ENCODE measurements at places on chromosomes 7 and 10. TPM values are rescaled to one million over a fixed set of nuclear protein-coding genes. Genes with fewer than 3 reads are reported as not detected.

The SPDYE5 gene
- total RNA-seq = 0.18 TPM

The ASB4 gene
- total RNA-seq = not detected

The FKBP6 gene
- not detected for total RNA-seq

The CACNA2D1 gene
- not detected for total RNA-seq

The SFTPA1 gene
- total RNA-seq = not detected

The TSPAN33 gene
- 9.3 TPM for total RNA-seq

The EBLN1 gene
- not detected for total RNA-seq

The TCAF2 gene
- total RNA-seq = 36.4 TPM

- H3K4me1 ChIP-seq = peaks cover 6% of the 10 kb centered on the region
- H3K36me3 ChIP-seq = no peaks in the 10 kb centered on the region
- H3K4me3 ChIP-seq = no peak overlapping the region
- no peak overlapping the region for H3K27ac ChIP-seq
Observed at GRCh38 chr7:151524331-151524730, 4.6 kb upstream of the RHEB start.

DNA sequence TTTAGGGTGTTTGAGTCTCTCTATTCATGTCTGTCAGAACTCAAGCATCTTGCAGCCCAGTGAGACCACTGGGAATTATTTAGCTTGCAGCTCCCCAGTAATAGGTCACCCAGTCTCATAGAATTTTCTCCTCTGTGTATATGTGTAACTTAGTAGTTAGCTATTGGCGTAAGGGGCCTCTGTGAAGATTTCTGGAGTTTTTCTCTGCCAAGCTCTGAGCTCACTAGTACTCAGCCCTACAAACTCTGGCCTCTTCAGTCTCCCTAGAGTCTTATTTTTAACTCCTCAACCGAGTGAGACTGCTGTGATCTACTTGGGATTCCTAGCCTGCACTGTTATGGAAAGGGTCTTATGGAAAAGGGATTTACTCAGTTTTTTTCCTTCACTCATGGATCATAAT lies 90.2 kb downstream of the PPP1R9A start:
- DNase-seq = no peak
- no peaks in the 10 kb centered on the region for H3K4me1 ChIP-seq
- H3K36me3 ChIP-seq = no peaks in the 10 kb centered on the region
- peaks cover 2% of the 10 kb centered on the region for H3K27me3 ChIP-seq
- no peak overlapping the region for H3K4me3 ChIP-seq

DNA sequence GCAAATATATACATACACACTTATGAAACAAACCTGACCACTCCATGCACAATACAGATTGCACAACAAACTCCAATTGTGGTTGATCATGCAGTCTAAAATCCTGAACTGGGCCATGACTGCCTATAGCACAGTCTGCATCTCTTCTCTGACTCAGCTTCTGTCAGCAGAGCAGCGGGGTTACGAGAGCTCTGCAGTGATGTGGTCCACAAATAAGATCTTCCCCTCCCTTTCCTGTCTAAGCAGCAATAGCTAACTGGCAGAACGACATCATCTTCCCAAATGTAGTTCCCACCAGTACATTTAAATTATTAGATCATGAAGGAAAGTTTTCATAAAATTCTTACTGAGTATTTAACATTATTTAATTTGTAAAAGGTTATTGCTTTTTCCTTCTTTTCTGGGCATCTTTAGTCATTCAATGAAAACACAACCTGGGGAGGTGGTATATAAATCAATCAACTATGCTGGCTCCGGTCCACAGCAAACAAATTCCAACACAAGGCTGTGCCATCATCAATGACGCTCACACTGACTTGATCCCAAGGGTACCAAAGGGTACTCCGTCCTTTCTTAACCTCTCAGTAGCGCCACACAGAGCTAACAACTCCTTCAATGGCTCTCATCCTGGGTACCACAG lies 17.1 kb downstream of the ARHGAP21 start:
- H3K4me1 ChIP-seq = peaks cover 10% of the 10 kb centered on the region
- no peaks in the 10 kb centered on the region for H3K36me3 ChIP-seq
- H3K27me3 ChIP-seq = no peaks in the 10 kb centered on the region
- peak; percentile 51 for DNase-seq
- no peak overlapping the region for H3K27ac ChIP-seq

DNA sequence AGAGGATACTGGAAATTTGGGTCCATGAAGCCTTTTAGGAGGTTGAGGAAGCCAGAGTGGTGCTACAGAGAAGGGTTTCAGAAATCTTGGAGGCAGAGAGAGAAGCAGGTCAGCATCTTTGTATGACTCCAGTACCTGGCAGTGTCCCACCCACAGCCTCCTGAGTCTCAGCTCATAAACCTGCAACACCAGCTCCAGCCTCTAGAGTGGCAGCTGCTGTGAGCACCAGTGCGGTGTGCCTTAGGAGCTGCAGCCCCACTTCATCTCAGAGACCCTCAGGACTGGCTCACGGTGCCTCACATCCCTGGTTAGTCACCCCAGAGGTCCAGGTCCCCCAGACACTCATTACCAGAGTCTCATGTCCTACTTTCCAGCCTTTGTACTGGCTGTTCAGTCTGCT lies 84.8 kb upstream of the PRKAR2B start:
- H3K4me3 ChIP-seq = no peak overlapping the region
- H3K4me1 ChIP-seq = no peaks in the 10 kb centered on the region
- peak; percentile 17 for DNase-seq
- no peaks in the 10 kb centered on the region for H3K36me3 ChIP-seq
- H3K27me3 ChIP-seq = no peaks in the 10 kb centered on the region
- no peak overlapping the region for H3K27ac ChIP-seq

DNA sequence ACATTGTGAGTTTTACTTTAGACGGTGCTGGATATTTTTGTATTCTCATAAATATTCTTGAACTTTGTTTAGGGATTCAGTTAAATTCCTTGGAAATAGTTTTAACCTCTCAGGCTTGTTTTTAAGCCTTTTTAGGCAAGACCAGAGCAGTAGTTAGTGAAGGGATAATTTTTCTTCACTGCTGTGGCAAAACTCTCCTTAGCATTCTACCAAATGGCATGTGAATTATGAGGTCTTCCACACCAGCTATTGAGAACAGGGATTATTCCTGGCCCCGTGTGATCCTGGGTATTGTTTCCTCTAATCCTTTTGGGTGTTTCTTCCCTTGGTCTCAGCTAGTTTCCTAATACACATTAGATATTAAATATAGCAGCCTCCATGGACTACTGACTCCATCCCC lies 46.2 kb downstream of the CCDC71L start:
- no peak for DNase-seq
- peaks cover 2% of the 10 kb centered on the region for H3K27me3 ChIP-seq
- H3K4me3 ChIP-seq = no peak overlapping the region
- H3K4me1 ChIP-seq = no peaks in the 10 kb centered on the region

GRCh38 chr7:102412548-102412947 lies 16.4 kb downstream of the PRKRIP1 start:
- H3K27ac ChIP-seq = peak overlapping the region; percentile 16
- peaks cover 73% of the 10 kb centered on the region for H3K36me3 ChIP-seq
- peaks cover 28% of the 10 kb centered on the region for H3K4me1 ChIP-seq
- no peaks in the 10 kb centered on the region for H3K27me3 ChIP-seq

- no peaks in the 10 kb centered on the region for H3K36me3 ChIP-seq
- DNase-seq = peak; percentile 3
- H3K4me3 ChIP-seq = no peak overlapping the region
Observed at GRCh38 chr7:28389504-28390395, 22.6 kb upstream of the CREB5 start.

- no peak for DNase-seq
- no peaks in the 10 kb centered on the region for H3K27me3 ChIP-seq
- no peak overlapping the region for H3K27ac ChIP-seq
- H3K36me3 ChIP-seq = peaks cover 53% of the 10 kb centered on the region
- no peak overlapping the region for H3K4me3 ChIP-seq
Observed at GRCh38 chr10:77989081-77989724, 40.1 kb downstream of the POLR3A start.

- H3K36me3 ChIP-seq = no peaks in the 10 kb centered on the region
- H3K27ac ChIP-seq = no peak overlapping the region
- H3K4me3 ChIP-seq = no peak overlapping the region
- no peak for DNase-seq
- H3K4me1 ChIP-seq = no peaks in the 10 kb centered on the region
- peaks cover 9% of the 10 kb centered on the region for H3K27me3 ChIP-seq
Observed at GRCh38 chr10:94489976-94490788, 55.4 kb upstream of the HELLS start.

- no peaks in the 10 kb centered on the region for H3K4me1 ChIP-seq
- no peak overlapping the region for H3K4me3 ChIP-seq
- H3K27ac ChIP-seq = no peak overlapping the region
- H3K27me3 ChIP-seq = no peaks in the 10 kb centered on the region
- no peak for DNase-seq
- H3K36me3 ChIP-seq = no peaks in the 10 kb centered on the region
Observed at GRCh38 chr7:30908681-30909080, 3.0 kb upstream of the AQP1 start.

DNA sequence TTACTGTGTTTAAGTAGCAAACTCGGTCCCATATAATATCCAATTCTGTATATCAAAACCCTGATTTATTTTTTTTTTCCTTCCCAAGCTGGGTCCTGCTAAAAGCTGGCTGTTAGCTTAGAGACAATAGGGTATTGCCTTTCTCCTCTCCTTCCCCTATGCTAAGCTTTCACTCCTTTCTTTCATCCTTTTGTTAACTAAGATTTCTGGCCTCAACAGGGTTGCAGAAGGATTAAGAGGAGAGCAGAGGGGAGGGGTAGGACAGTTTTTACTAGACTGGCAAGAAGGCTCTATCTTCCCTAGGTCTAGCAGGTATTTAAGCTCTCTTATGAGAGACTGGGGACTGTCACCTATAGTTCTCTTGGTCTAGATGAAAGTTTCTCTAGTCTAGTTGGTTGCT lies 229.2 kb downstream of the KCND2 start:
- H3K4me3 ChIP-seq = no peak overlapping the region
- H3K36me3 ChIP-seq = no peaks in the 10 kb centered on the region
- H3K27me3 ChIP-seq = no peaks in the 10 kb centered on the region
- no peak for DNase-seq
- no peak overlapping the region for H3K27ac ChIP-seq

GRCh38 chr10:27150261-27150660 lies 3.9 kb downstream of the YME1L1 start:
- H3K27me3 ChIP-seq = no peaks in the 10 kb centered on the region
- peaks cover 51% of the 10 kb centered on the region for H3K4me1 ChIP-seq
- no peak for DNase-seq
- H3K27ac ChIP-seq = peak overlapping the region; percentile 87

DNA sequence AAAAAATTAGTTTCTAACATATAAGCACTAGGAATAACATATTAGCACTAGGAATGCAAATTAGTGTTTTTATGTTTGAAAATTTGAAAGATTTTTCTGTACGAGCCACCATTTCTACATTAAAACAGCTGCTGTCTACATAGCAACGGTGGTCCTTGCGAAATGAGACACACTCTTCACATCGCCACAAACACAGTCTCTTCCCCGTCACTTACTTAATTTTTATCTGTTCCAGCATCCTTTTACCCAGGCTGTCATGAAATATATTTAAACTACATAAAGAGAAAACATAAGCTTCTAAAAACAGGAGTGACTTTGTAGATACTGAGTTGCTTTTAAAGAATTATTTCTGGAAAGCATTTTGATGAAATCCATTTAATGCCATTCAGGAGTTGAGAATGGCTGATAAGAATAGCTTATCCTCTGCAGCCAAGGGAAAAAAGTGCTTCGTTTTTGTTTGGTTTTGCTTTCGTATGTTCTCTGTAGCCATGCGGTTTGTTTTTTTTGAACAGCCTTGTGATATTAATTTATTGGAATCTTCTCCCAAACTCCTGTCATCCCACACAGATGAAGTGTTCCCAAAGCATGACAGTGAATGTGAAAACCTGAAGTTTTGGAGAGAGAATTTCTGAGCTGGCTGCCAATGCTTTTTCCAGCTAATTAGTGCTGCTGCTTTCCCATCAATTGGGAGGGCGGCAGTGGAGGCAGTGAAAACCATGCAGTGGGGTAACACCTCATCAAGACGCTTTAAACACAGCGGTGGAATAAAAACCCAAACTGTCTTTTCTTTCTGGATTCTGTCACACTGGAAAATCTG lies 603.7 kb upstream of the ADARB2 start:
- no peaks in the 10 kb centered on the region for H3K4me1 ChIP-seq
- H3K27me3 ChIP-seq = no peaks in the 10 kb centered on the region
- H3K27ac ChIP-seq = no peak overlapping the region
- no peak overlapping the region for H3K4me3 ChIP-seq
- no peak for DNase-seq

GRCh38 chr7:12398186-12398585 lies 5.5 kb downstream of the VWDE start:
- peaks cover 19% of the 10 kb centered on the region for H3K27me3 ChIP-seq
- no peak overlapping the region for H3K27ac ChIP-seq
- peaks cover 7% of the 10 kb centered on the region for H3K4me1 ChIP-seq
- no peak overlapping the region for H3K4me3 ChIP-seq
- H3K36me3 ChIP-seq = peaks cover 4% of the 10 kb centered on the region

DNA sequence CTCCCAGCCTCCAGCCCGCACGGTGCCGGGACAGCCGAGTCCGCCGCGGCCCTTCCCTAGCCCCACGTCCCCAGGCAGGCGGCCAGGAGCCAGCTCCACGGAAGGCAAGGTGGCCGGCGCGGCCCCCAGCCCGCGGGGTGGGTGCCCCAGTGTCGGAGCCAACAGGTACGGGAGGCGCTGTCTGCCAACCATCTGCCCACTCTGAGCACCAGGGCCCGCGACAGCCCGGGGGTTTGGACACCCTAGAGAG lies 75.8 kb downstream of the CALN1 start:
- no peaks in the 10 kb centered on the region for H3K36me3 ChIP-seq
- H3K27me3 ChIP-seq = peaks cover 23% of the 10 kb centered on the region
- DNase-seq = no peak
- no peak overlapping the region for H3K4me3 ChIP-seq
- no peaks in the 10 kb centered on the region for H3K4me1 ChIP-seq

DNA sequence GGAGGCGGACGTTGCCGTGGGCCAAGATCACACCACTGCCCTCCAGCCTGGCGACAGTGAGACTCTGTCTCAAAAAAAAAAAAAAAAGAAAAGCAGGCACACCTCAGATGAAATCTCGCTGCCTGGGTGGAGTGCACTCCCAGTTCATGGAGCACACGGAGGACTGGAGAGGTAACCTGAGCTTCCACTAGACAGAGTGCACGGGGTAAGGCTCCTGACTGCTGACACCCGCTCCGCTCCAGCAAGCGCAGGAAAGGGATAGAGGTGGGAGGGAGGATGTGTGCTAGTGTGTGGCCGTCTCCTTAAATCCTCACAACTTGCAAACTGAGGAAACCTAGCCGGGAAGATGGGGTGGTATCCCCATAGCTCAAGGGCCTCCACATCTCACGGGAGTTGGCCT lies 50.8 kb downstream of the FAM53B start:
- peak overlapping the region; percentile 98 for H3K27ac ChIP-seq
- H3K36me3 ChIP-seq = peaks cover 44% of the 10 kb centered on the region
- H3K27me3 ChIP-seq = no peaks in the 10 kb centered on the region
- H3K4me3 ChIP-seq = peak overlapping the region; percentile 1
- peaks cover 85% of the 10 kb centered on the region for H3K4me1 ChIP-seq
- DNase-seq = no peak

DNA sequence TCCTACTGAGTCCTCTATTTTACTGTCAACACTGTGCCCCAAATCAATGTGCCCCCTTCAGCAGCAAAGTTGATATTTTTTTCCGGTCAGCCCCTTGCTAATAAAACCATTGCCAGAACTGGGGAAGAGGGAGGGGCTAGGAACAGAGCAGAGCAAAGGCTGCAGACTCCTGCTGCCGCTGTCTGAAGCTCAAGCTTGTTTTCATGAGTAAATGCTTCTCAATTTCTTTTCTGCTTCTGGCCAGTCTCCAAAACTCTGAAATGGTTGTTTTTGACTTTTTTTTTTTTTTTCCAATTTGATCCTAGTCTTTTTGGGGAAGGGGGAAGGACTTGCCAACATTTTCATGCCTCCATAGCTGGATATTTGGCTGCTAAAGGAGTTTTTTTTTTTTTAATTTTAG lies 26.7 kb upstream of the PROSER2 start:
- no peaks in the 10 kb centered on the region for H3K4me1 ChIP-seq
- H3K27ac ChIP-seq = no peak overlapping the region
- DNase-seq = no peak
- H3K4me3 ChIP-seq = no peak overlapping the region

Measured in activated CD8-positive, alpha-beta T cell treated with anti-CD3 and anti-CD28 coated beads for 36 hours (primary cell).